ENCODE measurements at places on chromosomes 3 and 15. TPM values are rescaled to one million over a fixed set of nuclear protein-coding genes. Genes with fewer than 3 reads are reported as not detected.

AP3B2 gene
- 4.8 TPM for polyA plus RNA-seq

- no peak for DNase-seq
These were observed 49.3 kb downstream of the CD200R1 start for GRCh38 chr3:112925560-112925959.

GRCh38 chr3:30500666-30501399 lies 105.6 kb upstream of the TGFBR2 start:
- DNase-seq, result no peak

DNA sequence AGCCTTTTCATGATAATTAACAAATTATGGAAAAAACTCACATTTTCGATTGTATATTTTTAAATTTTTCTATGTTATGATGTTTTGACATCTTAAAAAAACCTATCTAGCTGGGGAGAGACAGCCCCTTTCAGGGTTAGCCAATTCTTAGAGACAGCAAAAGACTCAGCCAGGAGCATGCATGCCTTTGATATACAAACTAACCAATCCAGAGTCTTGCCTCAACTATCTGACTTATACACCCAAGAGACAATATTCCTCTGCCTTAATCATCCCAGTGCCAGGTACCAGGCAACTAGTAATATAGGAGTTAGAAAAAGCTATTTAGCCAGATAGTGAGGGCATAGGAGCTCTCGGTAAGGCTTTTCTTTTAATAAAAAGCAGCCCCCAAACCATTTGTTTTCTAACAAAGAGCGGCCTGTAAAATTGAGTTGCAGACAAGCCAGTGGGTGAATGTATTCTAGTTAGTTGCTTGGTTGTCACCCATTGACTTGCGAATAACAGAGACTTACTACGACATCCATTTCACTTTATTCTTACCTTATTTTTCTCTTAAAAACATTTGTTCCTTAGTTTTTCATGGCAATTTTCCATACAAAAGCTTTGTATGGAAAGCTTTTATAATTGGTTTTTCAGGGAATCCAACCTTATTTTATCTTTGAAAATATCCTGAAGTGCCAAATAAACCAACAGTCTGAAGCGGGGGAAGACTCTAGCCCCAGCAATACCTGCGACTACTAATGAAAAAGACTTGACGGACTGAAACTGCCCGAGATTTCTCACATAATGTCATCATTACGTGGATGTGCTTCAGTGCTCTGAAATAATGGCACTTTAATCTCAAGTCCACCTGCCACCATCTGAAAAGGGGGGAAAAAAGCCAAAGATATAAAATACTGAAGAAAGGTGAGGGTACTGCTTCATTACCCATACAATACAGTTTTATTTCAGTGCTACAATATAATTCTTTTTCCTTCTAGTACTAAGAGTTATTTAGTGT lies 64.6 kb upstream of the ATP2C1 start:
- no peak for DNase-seq

DNA sequence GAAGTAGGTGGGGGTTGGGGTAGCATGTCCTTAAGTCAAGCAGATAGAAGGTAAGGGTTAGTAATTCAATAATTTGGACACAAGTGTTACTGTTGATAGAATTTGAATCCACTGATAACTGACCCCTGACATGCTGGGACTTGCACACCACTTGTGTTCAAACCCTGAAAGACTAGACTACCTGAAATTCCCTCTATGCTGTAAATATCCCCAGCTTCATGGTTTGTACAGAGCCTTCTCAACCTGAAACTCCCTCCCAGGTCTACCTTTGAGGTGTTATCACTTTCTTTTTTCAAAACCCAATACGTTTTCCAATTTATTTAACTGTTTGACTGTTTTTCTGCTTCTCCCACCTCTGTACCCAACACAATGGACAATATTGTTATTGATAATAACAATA lies 459.6 kb downstream of the NLGN1 start:
- no peak for DNase-seq

- no peak for DNase-seq
These were observed 1061.5 kb downstream of the ROBO2 start for GRCh38 chr3:78101384-78101783.

DNA sequence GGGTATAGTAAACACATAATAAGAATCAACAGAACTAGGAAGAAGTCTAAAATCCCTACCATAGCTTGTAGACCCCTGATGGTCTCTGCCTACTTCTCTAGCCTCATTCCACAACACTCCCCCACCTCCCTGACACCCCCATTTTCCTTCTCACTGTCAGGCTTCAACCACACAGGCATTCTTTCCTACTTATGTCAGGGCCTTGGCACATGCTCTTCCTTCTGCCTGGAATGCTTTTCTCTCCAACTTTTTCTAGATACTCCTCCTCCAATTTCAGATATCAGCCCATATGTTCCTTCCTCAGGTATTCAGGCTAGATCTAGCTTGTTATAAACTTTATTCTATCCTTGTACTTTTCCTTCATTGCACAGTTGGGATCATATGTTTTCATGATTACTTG lies 106.0 kb upstream of the MRPL3 start:
- DNase-seq, result no peak

GOLGA6A gene
- polyA plus RNA-seq, result 0.27 TPM

ZNF80 gene
- 0.15 TPM for polyA plus RNA-seq

DNA sequence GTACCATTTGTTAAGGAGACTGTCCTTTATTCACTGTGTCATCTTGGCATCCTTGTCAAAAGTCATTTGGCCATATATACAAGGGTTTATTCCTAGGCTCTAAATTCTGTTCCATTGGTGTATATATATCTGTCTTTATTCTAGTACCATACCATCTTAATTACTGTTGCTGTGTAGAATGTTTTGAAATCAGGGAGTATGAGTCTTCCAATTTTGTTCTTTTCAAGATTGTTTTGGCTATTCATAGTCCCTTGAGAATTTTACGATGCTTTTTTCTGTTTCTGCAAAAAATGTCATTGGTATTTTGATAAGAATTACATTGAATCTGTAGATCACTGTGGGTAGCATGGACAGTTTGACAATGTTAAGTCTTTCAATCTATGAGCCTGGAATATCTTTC lies 28.7 kb downstream of the PFN2 start:
- no peak for DNase-seq

GRCh38 chr15:85112997-85113396 lies 131.3 kb downstream of the PDE8A start:
- DNase-seq, result no peak

GOLIM4 gene
- 107 TPM for polyA plus RNA-seq

LRRIQ4 gene
- polyA plus RNA-seq, result 0.12 TPM

COL7A1 gene
- polyA plus RNA-seq, result 21.6 TPM

DNA sequence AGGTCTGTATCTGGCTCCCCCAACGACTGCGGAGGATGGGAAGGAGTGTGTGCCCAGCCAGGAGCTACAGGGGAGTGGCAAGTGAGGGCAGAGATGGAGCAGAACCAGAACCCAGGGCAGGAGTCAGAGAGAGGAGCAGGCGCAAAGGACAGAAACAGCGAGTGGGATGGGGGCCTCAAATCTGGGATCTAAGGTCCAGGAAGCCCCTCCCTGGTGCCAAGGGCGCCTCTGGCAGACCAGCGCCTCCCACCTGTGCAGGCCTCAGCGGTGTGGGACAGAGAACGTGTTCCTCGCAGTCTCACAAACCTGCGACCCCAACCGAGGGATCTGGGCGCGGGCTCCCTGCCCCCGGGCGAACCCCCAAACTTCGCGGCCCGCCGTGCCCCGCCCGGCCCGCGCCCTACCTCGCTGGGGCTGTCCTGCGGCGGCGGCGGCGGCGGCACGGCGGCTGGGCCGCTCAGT lies 301 bp downstream of the PCBP4 start:
- no peak for DNase-seq

DNA sequence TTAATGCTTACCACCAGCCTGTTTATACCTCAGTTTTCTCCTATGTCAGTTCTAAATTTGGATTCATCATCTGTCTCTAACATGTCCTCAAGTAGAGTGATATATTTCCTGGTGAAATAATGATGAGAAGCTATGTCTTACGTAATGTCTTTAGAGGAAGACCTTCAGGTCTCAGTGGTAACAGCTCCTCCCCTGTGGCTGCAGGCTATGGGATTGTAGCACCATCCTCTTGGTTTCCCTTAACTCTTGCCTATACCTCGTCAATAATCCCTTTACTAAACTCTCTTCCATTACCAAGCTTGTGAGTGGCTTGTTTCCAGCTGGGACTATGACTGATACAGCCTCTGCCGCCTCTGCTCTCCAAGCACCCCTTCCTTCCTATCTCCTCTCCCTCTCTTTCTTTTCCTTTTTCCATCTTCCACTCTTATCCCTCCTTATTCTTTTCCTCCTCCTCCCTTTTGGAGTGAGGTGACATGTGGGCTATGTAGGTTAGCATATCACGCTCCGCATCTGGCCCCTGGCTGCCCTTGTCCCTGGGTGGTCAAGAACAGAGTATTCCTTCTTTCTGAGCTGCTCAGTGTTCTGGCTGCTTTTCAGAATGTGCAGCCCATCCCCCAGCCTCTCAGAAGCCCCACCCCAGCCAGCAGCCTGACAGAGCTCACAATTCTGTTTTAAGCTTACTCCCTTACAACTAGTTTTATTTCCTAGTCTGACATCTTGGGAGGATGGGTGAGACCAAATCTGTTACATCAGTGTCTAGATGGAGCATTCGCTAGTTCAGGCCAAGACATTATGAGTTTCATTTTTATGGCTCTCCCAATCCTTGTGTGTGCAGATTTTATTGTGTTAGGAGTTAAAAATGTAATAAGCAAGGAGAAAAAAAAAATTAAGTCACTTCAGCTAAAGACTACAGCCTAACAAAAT lies 75.0 kb upstream of the RNU6-1 start:
- peak; percentile 76 for DNase-seq

- no peak for DNase-seq
These were observed 22.4 kb downstream of the CHRNA3 start for GRCh38 chr15:78598348-78598747.

CIAO2A gene
- 86.7 TPM for polyA plus RNA-seq

GRCh38 chr3:50003824-50004223 lies 63.9 kb downstream of the RBM6 start:
- no peak for DNase-seq

All from left kidney (tissue), 8 donors.